ENCODE measurements at places on chromosomes 3 and 15.

- no peak for DNase-seq
These were observed 61.1 kb downstream of the SLC12A8 start for GRCh38 chr3:125151442-125151817.

DNA sequence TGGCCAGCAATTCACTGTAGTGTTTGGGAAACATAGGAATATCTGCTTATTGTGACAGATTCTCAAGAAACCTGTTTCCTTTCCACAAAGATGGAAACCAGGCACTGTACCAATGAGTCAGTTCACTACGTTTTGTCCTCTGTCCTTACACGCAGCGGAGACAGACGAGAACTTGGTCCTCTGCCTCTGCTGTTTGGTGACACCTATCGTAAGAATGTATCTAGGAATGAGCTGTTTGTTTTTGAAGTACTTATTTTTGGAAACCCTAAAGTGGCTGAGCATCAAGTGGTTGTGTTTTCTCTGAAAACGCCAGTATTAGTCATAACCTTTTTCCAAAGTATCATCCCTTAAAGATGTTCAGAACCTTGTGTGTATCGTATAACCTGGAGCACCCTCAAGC is 93.0 kb downstream of the PGPEP1L start:
- peak; percentile 49 for DNase-seq

DNA sequence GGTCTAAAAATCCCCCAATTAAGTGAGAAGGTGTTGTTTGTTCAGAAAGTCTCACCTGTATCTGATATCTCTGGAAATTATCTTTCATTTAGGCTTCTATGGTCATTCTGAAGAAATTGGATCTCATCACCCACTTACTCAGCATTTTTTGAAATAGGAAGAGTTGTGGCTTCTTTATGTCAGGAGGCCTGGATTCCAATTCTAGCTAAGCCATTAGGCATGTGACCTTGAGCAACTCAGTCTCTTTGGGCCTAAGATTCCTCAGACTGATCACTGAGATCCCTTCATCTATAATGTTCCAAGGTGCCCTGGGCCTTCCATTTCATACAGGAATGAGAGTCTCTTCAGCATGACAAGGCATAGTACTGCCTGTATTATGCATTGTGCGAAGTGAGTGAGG is 70.3 kb downstream of the ARHGEF26 start:
- DNase-seq = no peak

DNA sequence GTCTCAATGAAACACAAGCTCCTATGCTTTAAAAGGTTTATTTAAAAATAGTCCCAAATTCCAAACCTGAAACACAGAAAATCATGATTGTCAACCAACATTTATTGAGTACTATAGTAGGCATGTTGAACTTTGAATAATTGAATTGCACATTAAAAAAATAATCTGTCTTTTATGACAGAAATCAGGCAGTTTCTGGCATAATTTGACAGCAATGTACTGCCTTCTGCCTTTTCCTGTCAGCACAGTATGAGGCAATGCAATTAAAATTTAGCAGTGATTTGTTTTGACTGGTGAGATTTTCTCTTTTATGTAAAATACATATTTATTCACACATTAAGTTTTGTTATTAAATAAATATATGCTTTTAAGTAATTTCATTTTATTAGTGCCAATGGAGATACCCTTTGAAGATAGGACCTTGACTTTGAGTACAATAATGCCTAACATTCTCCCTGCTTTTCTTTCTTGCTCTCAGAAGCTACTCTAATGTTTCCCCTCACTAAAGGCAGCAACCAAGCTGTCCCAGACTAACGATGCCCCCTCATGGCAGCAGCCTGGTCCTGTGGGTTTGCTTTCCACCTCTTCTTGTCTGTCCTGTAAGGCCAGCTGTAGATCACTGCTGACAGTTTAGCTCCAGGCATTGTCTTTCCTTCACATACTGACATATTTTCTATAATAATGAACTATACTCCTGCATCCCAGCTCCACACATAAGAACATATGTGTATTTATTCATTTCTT is 346.7 kb downstream of the IL20RB start:
- no peak for DNase-seq

- no peak for DNase-seq
These were observed 469.4 kb upstream of the ATP11B start for GRCh38 chr3:182323898-182324297.

DNA sequence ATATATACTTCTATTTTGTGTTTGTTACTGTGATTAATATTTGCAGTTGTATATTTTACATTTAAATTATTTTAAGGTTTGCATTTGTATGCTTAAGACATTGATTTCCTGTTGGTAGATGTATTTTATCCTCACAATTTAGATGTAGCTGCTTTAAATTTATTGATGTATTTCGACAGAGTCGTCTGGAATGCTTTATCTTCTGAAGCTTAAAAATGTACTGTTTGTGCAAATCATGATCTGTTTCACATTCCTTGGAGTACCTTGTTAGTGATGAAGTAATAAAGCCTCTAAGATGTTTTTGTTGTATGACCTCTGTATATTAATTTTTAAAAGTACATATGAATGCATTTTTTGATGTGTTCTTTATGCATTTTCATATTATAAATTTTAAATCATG is 1.9 kb downstream of the CHD2 start:
- DNase-seq = no peak

DNA sequence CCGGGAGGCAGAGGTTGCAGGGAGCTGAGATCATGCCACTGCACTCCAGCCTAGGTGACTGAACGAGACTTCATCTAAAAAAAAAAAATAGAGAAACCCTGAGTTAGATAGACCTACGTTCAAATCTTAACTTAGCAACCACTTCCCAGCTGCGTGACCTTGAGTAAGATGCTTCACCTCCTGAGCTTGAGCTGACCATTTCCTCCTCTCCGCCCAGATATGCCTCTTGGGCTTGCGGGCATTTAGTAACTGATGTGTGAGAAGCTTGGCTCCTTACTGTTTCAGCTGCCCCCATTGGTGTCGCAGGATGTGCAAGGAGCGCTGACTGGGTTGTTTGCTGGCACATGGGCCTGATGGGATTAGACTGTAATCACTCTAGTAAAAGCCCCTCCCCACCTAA is 26.9 kb upstream of the ATG7 start:
- DNase-seq = no peak

GRCh38 chr3:14780927-14781507 is 37.7 kb upstream of the FGD5 start:
- DNase-seq = no peak

GRCh38 chr15:40102897-40103858 is 5.5 kb downstream of the BMF start:
- no peak for DNase-seq

DNA sequence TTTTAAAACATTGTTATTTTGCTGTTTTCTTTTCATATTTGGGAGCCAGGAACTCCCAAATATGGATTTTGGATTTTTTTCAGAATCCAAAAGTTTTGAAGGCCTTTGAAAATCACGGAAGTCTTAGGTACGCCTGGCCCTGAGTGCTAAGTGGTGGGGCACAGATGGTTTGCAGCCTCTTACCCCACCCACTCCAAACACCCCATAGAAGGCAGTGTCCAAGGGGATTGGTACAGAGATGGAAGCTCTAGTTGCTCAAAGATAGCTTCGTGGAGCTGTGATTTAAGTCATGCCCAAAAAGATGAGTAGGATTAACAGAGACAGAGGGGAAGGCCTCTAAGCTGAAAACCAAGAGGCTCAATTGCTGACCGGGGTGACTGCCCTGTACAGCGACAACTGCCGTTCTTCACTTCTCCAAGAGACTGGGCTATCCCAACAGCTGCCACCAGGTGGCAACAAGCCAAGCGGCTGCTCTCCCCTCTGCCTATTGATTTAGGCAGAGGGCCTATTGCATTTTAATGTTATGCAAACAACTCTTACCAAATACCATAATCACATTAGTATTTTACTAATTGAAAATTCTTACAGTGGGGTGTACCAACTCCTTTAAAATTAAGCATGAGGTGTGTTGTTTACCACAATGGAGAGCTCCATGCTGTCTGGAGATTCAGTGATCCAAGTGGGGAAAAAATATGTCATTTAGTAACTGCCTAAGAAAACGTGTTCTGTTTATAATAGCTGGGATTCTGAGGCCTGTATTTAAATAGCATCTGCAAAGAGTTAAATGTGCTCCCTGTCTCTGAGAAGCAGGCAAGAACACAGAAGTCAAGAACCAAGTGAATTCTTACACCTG is 64.0 kb upstream of the C15orf61 start:
- DNase-seq = peak; percentile 27

DNA sequence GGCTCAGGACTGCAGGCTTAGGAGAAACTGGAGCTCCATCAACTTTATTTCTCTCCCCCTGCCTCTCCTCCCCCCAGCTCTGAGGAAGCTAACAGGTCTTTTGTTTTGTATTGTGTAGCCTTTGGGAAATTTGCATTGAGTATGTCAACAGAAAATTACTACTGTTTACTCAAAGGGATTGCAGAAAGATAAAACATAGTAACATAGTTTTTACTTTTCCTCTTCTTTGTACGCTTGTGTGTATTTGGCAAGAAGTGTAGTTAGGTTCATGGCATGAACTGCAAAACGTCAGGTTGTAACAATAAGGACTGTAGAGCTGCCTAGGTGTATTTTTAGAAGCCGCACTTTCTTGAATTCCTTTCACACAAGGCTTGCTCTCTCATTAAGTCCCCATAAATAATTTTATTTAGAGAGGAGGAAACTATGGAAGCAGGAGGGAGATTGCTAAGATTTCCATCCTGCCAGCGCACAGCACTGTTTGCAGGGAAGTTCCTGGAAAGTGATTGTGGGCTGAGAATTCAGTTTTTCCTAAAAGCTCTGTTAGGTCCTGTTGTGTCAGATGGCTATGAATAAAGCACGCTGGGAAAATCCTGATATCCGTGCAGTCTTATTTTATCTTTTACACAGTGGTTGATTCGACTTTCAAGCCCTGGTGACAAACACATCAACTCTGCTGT is 21.1 kb upstream of the SATB1 start:
- DNase-seq = no peak

GRCh38 chr3:160739079-160739478 is 17.0 kb upstream of the PPM1L start:
- DNase-seq = no peak

DNA sequence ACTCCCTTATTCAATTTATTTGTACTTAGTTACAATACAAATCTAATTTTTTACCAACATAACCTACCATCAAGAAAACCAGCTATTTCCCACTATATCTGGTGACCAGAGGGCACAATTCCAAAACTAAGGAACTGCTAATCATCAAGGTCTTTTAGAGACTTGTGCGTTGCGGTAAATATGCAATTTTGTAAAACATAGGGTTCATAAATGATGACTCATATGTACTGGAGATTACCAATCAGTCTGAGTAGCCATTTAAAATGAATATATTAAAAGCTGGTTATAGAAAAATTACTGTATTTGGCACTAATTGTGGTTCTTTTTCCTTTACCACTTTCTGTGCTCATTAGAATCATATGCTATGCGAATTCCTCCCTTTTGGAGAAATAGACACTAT is 859.6 kb downstream of the ROBO1 start:
- no peak for DNase-seq

- DNase-seq = no peak
These were observed 95.5 kb downstream of the TFDP2 start for GRCh38 chr3:142053835-142054234.

GRCh38 chr15:67914537-67915460 is 75.0 kb upstream of the RNU6-1 start:
- DNase-seq = peak; percentile 15

- peak; percentile 90 for DNase-seq
These were observed 109.6 kb upstream of the TMCO5A start for GRCh38 chr15:37824717-37825382.

GRCh38 chr3:158532099-158532734 is 38.8 kb upstream of the MLF1 start:
- peak; percentile 35 for DNase-seq

DNA sequence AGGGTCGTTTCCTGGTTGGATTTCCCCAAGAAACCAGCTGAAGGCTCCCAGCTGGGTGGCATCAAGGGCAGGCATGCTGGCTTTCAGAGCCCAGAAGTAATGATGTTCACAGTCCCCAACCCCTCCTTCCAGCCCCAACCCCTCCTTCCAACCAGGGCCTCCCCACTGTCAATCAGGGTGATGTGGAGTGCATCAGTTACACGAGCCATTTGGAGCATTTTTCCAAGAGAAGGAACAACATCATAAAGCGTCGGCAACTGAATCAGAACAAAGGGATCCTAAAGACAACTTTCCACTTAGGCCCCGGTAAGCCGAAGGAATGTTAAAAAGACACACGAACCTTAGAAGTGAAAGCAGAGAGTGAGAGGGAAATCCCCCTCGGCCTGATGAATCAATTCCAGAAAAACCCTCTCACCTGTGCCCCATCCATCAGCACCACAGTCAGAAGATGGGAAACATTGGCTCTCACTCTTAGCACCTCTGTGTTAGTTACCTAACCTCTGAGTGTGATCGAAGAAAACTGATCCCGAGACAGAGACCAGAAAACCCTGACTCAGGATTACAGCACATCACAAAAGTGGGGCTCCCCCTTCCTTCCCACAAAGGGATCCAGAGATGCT is 101.2 kb upstream of the WNT5A start:
- DNase-seq = no peak

DNA sequence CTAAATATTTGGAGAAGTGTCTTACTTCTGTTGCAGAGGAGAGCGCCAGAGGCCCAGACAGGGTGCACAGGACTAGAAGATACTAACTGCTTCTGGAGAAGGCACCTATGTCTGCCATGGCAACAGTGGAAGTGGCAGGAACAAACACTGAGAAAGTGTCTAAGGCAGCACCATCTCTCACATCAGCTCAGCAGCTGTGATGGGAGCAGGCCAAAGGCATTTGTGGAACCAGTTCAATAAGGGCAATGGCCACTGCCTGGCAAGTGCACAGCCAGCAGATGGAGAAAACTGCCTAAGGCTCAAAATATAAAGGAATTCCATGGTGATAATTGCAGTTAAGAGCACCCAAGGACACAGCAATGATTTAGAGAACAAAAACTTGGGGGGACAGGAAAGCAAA is 563.0 kb upstream of the CCDC54 start:
- DNase-seq = no peak

GRCh38 chr3:45938043-45938435 is 5.2 kb upstream of the CXCR6 start:
- no peak for DNase-seq

GRCh38 chr3:55597641-55598040 is 110.5 kb upstream of the WNT5A start:
- no peak for DNase-seq

- no peak for DNase-seq
These were observed 104.9 kb upstream of the MYZAP start for GRCh38 chr15:57486833-57487232.

Data from HFF-Myc (cell line).